ENCODE measurements at places on chromosomes 7 and 10.
A peak's percentile ranks its signal among the peaks of the same experiment; 100 is the strongest.

DNA sequence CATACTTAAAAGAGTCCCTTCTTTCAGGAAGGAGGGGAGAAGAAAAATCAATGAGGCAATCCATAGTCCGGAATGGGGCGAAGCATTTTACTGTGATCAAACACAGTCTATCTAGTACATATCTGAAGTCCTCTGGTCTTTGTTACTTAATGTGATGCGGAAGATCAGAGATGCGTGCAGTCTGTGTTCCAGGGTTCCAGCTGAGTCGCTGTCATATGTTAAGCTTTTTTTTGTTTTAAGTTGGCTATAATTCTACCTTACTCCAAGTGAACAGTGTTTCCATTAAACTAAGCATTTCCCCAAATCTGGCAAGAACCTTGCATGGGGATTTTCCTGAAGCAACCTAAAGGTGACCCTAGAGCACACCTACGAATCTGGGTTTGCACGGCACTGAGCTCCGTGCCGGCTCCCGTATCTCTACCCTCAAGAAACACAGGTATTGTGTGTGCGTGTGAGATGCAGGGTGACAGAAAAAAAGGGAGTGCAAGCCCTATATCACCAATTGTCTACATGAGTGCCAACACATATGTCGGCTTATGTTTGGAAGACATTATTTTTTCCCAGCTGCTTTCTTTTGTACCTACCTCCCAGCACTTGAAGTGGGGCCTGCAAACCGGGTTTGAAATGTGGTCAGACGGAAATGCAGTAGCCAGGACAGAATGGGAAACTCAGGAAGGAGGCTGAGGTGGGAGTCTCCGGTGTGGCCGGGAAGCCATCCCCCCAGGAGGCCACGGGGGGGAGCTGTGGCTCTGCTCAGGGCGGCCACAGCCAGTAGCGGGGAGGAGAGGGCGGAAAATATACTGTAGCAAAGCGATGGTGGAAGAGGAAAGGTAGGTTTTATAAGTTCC, 435.8 kb upstream of the MGMT start:
- DNase-seq = peak; percentile 12

DNA sequence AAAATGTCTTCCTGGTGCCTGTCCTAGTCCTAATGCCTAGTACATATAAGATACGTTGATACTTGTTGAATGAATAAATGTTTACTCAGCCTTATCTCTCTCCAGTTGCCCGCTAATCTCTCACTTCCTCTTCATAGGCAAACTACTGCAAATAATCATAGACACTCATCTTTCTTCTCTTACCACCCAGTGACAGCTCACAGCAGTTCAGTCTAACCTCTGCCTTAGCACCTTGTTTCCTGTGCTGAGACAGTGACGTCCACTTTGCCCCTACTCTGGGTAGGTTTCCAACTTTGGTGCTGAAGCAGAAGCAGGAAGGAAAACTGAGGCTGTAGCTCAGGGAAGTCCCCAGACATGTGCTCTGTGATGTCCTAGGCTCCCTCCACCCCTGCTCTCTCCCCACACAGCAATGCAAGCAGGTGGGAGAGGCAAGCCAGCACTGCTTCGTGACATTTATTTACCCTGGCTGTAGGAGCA, 45.5 kb upstream of the RHOBTB1 start:
- no peak for DNase-seq

DNA sequence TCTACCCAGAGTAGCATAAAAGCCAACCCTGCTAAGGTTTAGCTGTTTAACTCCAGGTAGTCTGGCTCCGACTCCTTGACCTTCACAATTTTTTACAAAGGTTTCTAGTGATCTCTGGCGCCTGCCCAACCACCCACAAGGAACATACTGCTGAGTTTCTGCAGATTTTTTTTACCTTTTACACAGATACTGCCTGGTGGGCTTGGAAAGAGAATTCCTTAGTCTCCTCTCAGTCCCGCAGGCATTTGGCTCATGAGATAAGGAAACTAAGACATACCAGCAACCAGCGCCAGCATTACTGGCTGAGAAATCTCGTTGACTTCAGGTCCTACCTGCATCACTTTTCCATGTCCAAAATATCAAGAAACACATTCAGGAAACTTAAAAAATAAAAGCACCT, 51.1 kb upstream of the LYZL1 start:
- DNase-seq = no peak

DNA sequence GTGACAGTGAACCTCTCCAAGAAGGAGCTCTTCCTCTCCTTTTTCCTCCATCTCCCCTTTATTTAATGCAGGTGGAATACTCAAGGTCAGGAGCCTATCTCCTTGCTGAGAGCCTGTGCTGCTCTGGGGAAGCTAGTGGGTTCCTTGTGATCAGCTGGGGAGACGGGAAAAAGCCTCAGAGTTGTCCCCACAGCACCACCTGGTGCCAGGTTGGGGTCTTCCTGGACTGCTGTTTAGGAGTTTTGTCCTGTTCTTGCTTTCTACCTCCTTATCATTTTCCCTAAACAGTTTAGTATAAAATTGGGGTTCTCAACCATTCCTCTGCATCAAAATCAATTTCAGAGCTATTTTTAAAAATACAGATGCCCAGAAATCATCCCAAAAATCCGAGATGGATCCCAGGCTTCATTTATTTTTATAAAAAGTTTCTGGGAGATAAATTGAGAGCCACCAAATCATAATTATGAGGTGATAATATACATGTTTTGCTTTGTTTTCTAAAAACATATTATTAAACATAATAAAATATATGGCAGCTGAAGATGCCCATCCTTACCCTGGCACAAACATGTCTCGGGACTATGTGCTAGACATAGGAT, 44.3 kb downstream of the MACC1 start:
- DNase-seq = no peak

DNA sequence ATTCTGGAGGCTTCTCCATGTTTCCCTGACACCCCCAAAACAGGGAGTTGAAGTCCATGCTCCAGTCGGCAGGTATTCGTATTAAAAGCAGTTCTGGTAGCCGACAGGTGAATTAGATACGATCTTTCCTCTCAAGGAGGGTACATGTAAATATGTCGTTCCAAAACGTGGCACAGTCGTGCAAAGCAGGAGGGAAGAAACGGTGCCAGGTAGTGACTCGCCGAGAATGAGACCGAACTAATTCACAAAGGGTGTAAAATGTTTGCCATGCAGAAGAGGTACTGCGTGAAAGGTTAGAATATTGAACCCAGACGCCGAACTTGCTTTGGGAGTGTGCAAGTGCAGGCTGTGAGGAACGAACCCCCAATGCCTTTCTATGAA, 483 bp downstream of the EDRF1 start:
- no peak for DNase-seq

GRCh38 chr10:15877836-15878576, 17.7 kb upstream of the MINDY3 start:
- DNase-seq = no peak

- DNase-seq = no peak
Observed at GRCh38 chr10:121519901-121520493, 78.2 kb downstream of the FGFR2 start.

- DNase-seq = no peak
Observed at GRCh38 chr7:74240482-74240881, 13.7 kb downstream of the RFC2 start.

GRCh38 chr7:132398253-132398925, 177.9 kb downstream of the PLXNA4 start:
- no peak for DNase-seq

GRCh38 chr10:93437086-93437945, 44.8 kb downstream of the MYOF start:
- no peak for DNase-seq

- no peak for DNase-seq
Observed at GRCh38 chr10:125756853-125757487, 18.7 kb downstream of the MMP21 start.

DNA sequence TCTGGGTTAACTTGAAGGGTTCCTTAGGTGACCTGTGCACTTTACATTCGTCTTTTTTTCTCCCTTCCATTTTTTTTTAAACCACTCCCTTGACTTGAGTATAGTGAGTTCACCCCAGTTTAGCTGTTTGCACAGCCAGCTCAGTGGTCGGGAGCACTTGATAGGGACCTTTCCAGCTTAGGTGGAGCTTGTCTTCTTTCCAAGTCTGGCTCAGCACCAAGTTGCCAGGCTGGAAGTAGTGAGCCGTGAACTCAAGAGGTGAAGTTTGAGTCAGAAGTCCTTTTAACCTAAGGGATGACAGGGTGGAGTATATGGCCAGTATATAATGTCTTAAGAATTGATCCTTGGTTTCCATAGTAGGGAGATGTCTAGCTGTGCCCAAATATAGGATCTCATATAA, 7.2 kb downstream of the DNAH11 start:
- DNase-seq = no peak

DNA sequence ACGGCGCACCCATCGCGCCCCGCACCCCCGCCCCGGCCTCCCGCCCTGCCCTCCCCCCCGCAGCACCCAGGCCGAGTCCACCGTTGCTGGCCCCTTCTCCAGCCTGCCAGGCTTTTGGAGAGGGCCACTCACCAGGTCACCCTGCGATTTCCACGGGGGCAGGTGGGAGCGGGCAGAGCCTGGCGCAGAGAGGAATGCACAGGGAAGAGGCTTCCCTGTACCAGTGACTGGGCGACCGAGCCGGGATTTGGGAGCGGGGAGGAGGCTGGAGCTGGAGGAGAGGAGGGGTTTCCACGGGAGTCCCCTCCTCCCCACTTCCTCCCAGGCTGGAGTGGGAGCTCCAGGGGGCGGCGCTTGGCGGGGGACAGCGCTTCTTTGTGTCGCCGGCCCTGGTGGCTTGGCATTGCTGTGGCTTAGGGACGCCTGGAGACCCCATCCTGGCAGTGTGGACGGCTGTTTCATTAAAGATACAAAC, 19.3 kb downstream of the TCAF1 start:
- no peak for DNase-seq

- DNase-seq = no peak
Observed at GRCh38 chr10:132563485-132564248, 26.1 kb downstream of the INPP5A start.

GRCh38 chr10:78618050-78618449, 450.7 kb upstream of the ZMIZ1 start:
- no peak for DNase-seq

Measured in T-helper 9 cell (primary cell).